ENCODE measurements at places on chromosomes 6 and 20.

GRCh38 chr20:61850457-61850856, 215.2 kb downstream of the TAF4 start:
- no peak for DNase-seq

DNA sequence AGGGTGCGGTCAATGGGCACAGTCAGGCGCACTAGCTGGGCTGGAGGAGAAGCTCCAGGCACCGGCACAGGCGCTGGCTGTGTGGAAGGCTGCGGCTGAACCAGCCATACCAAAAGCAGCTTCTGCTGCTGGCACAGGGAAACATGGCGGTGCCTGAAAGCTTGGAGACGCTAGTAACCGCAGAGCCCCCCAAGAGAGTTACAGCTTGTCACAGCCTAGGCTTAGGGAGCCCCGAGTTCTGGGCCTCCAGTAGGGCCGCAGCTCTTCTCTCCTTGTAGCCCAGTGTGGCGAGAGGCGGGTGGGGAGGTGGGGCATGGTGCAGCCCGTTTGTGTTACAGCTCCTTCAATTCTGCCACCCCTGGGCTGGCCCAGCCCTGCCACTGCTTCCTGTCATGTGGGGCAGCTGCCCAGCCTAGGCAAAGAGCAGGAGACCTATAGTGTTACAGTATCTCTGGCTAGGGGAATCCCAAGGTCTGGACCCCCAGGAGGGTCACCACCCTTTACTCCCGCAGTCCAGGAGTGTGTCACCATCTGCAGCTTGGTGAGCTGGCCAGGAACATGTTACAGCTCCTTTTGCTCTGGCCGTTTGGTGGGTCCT, 58.6 kb upstream of the MANEA start:
- no peak for DNase-seq

GRCh38 chr6:67496191-67496590, 1138.9 kb upstream of the ADGRB3 start:
- DNase-seq = no peak

DNA sequence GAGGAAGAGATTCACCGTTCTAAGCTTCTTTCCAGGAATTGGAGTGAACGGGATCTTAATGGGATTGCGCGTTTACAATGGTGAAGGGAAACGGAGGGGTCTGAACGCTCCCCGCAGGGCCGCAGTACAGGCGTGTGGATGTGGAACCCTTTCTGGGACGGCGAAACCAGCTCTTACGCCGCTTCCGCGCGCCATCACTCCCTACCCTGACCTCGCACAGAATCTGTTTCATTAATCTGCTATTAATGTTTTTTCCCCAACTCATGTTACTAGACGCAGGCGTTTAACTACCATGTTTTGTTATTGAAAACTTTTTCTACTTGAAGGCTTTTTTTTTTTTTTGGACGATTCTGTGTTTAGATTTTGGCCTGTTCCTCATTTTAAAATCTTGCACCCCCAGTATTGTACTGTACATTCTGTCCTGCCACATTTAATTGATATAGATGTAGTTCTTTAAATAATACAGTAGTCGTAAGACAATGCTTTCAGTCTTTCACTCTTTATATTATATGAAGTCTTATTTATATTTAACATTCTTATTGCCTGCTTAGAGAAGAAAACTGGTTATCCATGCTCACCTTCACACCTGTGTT, 696 bp upstream of the SUPT3H start:
- no peak for DNase-seq

- DNase-seq = no peak
These were observed 250.9 kb upstream of the RREB1 start for GRCh38 chr6:6856538-6857523.

DNA sequence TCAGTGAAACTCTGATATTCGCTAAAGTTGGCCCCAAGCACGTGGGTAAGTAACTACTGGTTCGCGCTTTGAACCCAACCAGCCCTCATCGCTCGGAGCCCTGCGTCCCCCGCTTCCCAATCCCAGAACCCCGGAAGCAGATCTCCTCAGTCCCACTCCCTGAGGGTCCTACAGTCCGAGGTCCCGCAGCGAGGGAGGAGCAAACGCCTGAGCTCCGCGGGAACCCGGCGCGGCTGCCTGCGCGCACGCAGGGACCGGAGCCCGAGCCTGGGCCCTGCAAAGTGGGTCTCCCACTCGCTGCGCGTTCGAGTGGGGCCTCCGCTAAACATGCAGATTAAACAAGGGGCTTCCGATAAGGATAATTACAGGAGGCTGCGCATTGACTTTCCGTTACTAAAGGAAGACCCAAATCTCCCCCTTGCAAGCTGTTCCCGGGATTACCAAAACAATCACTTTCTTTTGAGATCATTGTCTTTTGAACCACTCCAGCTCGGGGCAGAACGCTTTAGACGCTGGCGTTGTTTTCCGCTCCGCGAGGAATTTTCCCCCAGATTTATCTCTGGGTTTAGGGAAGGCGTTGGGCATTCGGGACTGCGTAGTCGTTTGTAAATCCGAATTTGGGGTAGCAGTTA, 1.3 kb upstream of the VSX1 start:
- DNase-seq = no peak

- no peak for DNase-seq
These were observed 38.6 kb upstream of the NOL4L start for GRCh38 chr20:32623667-32624157.

Measured in NCI-H187 (cell line).